CD8-positive, alpha-beta T cell (primary cell): ENCODE measurements at places on chromosomes 7 and 10.

GRCh38 chr10:63628526-63629362, 107.5 kb downstream of the REEP3 start:
- DNase-seq = no peak

DNA sequence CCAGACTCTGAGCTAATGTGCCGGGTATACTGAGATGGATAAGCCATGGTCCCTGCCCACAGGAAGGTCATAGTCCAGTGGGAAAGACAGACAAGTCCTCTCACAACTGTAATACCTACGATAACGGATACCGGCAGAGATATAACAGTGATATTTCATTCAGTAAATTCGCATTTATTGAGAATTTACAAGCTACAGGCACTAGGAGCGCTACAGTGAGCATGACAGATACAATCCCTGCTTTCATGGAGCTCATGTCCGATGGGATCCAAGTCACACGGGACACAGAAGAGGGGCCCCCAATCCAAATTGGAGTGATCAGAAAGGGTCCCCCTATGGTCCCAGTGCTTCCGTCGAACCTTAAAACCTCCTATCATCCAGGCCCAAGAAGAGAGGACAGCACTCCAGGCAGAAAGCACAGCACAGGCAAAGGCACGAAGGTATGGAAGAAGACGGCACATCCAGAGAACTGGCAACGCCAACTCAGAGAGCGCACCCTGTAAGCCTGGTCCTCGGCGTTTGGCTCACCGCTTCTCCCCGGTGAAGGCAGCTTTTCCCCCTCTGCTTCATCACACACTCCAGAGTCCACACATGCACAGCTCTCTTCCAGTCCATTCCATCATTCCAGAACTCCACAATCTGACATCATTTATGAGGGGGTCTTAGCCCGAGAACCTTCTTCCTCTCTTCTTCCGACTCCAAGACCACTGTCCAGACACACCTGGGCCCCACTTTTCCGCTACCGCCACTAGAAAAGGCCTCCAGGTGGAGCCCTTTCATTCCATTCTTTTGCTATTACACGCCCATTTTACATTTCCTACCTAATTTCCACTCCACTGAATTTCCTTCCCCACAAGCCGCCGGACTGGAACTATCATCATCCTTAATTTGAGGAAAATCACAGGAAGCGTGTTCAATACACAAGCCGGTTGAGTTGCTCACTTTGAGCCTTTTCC, 47.8 kb upstream of the NKX2-3 start:
- no peak for DNase-seq

- DNase-seq = no peak
These were observed 39.6 kb upstream of the TNPO3 start for GRCh38 chr7:129094501-129094900.

DNA sequence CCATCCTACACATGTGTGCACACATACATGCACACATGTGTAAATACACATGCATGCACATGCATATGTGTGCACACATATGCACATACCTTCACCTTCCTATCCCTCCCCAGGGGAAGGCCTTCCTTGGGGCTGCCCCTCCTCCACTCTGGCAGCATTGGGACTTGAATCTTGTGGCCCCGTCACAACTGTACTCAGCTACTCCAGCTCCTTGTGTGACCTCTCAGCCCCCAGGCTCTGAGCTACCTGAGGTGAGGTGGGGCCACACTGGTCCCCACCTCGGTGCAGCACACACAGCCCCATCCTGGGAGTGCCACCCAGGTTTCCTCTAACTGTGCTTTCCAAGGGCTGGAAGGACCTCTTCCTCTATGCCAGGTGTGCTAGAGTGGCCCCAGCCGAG, 116.0 kb downstream of the LHPP start:
- no peak for DNase-seq

GRCh38 chr7:146136357-146136875, 19.8 kb downstream of the CNTNAP2 start:
- no peak for DNase-seq

- DNase-seq = no peak
These were observed 623 bp downstream of the HOXA4 start for GRCh38 chr7:27129729-27130539.

DNA sequence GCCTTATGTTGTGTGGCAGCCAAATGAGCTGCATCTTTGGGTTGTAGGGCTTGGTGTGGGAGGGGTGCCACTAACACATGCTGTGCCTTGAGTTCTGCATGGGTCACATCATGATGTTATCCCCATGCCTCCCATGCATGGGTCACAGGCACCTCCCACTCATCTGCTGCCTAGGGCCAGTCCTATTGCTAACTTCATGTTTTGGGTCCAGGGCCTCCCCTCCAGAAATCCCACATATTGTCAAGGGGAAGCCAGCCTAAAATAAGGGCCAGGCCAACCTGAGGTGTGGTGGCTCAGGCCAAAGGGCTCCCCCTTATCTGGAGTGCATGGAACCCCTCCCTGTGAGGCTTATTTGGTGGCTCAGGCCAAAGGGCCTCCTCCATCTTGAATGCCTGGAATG, 299.0 kb downstream of the RPS24 start:
- no peak for DNase-seq

GRCh38 chr7:150994141-150994837, 3.5 kb downstream of the NOS3 start:
- peak; percentile 43 for DNase-seq

- no peak for DNase-seq
These were observed 81.9 kb downstream of the CNOT4 start for GRCh38 chr7:135428011-135428410.

- DNase-seq = no peak
These were observed 34.9 kb upstream of the INPP5A start for GRCh38 chr10:132502544-132503300.

- no peak for DNase-seq
These were observed 27.7 kb downstream of the ANXA8 start for GRCh38 chr10:47456079-47456785.

- no peak for DNase-seq
These were observed 100.9 kb upstream of the TAS2R16 start for GRCh38 chr7:123096434-123096833.

GRCh38 chr10:58775960-58776567, 263.4 kb downstream of the BICC1 start:
- no peak for DNase-seq

- no peak for DNase-seq
These were observed 23.4 kb downstream of the FAM107B start for GRCh38 chr10:14751014-14751896.

DNA sequence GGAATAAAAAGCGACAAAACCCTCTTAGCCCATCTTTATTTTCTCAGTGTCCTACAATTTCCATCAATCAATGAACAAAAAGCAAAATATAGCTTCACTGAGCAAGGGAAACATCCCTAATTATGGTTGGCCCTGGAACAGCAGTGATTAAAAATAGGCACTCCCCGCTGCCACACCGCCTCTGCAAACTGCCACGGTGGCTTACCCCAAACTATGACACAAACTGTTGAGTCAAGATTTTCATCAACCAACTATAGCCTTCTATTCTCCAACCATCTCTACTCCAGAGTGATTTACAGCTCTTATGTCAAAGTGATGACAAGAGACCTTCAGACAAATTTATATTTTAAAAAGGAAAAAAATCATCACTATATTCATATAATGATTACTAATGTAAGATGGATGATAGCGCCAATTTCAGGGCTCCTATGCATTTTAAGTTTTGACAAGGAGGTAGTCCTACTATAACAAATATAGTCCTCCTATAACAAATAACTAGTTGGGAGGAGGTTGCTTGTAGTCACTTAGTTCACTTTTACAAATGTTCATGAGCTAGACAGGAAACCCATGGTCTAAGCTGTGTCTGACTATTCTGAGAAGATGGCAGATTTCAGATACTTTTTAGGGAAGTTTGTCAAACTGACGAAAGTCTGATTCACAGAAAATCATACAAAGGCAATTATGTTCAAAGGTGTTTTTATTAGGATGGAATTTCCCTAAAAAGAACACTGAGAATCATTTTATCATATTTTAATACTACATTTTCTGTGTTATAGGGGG, 26.3 kb downstream of the DENND11 start:
- DNase-seq = no peak

GRCh38 chr7:80445351-80445750, 66.5 kb downstream of the GNAT3 start:
- no peak for DNase-seq

DNA sequence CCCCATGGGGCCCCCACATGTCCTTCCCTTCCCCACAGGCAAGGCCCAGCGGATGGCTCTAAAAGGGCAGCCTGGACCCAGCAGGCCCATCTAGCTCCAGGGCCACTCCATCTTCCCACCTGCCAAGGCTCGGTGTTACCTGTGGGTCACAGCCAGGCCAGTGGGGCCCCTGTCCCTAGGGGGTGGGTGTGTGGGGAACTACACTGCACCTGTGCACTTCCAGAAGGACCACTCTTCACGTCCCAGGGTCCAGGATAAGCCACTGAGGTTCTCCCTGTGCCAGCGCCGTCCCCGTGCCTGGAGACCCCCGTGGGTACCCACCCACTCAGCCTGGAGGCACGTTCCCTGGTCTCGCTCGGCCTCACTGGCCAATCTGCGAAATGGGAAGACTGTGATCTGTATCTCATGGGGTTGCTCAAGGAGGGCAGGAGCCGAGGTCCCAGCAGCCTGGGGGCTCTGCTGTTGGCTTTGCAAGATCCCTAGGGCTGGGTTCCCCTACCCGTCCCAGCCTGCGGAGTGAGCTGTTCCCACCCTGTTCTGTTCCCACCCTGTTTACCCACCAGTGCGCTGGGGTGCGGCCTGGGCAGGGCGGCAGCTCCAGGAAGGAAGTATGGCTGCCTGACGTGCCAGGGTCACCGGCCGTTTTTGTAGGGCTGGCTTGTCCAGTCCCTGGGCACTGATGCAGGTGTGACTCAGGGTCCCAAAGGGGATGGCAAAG, 4.6 kb downstream of the PWWP2B start:
- no peak for DNase-seq

DNA sequence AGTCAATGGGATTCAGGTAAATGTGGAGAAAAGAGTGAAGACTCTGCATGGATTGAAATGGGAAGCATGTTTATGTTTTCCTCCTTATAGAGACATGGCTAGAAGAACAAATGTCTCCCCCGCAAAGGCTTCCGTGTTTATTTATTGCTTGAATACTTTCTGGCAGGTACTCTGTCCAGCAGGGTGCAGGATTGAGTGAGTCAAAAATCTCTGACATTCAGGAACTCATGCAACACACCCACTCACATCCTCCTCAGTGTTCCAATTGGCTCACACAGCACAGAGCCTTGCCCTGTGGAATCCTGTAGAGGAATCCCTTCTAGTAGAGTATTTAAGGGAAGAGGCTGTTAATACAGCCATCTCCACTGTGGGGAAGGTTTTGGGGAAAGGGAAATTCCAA, 290.3 kb upstream of the VWC2 start:
- DNase-seq = no peak

DNA sequence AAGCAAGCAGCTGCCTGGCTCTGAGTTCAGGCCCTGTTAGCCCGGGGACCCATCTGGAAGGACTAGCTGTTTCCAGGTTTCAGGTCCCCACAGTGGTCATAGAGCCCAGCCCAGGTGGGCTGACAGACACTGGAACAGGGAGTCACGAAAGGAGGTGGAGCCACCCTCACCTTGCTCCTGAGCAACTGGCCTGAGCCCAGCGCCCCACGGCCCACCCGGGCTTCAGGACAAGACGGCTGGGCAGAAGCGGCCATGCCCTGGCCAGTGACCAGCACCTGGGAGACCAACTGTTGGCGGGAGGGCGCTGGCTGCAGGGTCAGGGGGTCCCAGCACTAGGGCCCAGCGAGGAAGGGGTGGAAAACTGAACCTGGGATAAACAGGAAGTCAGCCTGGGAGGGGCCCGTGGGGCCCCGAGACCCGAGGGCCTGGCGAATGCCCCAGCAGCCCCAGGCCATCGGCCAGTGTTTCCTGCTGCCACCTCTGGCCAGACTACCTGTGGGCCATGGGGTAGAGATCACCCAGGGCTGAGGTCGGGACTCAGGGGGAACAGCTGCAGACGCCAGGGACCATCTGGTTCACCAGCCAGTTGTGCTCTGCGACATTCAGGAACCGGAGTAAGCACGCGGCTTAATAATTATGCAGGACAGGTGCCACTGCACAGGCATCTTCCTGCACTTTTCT, 282.1 kb upstream of the PPP2R2D start:
- DNase-seq = no peak

GRCh38 chr7:8413600-8413999, 19.8 kb upstream of the NXPH1 start:
- DNase-seq = no peak

GRCh38 chr10:70984986-70985722, 96.8 kb upstream of the PCBD1 start:
- DNase-seq = no peak

- no peak for DNase-seq
These were observed 53.3 kb downstream of the DNAJB6 start for GRCh38 chr7:157389951-157390730.

- no peak for DNase-seq
These were observed 30.3 kb downstream of the ZAN start for GRCh38 chr7:100763556-100764140.

DNA sequence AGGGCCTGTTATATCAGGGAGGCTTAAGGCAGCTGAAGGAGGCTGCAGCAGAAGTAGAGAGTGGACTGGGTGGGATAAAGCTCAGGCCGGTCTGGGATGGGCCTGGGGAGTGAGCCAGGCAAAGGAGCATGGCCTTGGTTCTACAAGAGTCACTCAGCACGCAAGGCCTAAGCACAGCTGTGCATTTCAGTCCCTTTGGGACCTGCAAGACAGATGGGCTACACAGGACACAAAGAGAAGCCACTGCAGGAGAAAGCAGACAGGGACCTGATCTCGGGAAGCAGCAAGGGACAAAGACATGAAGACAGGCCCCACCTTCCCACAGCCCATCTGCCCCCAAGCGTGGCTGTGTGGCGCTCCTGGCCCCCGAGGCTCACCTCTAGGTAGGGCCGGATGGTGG, 29.4 kb downstream of the RRP12 start:
- DNase-seq = no peak

GRCh38 chr10:114402871-114403540, 1.3 kb downstream of the AFAP1L2 start:
- DNase-seq = no peak

- DNase-seq = no peak
These were observed 9.6 kb downstream of the NEURL1 start for GRCh38 chr10:103502849-103503660.

DNA sequence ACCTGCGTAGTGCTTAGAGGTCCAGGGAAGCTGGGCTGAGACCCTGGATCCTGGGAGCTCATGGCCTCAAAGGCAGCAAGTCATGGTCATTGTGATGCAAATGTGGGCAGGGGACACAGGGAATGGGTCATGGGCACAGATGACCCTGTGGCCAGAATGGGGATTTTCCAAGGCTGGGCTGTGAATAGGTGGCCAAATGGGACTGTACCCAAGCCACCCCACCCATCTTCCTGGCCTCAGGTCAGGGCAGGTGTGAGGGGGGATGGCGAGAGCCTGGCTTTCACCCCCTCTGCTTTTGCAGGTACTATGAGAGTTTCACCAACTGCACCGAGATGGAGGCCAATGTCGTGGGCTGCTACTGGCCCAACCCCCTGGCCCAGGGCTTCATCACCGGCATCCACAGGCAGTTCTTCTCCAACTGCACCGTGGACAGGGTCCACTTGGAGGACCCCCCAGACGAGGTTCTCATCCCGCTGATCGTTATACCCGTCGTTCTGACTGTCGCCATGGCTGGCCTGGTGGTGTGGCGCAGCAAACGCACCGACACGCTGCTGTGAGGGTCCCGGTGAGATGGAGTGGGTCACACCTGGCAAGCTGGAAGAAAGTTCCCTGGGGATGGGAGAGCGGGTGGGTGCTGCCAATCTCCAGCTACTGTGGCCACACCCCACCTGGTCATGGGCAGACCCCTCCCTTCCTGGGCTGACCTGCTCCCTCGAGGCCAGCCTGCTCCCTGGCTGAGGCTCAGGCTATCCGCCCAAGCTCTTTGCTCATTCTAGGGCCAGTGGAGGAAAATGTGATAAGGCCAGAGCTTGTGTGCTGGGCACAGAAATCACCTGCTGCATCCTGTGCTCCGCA, 25.5 kb downstream of the RAMP3 start:
- DNase-seq = no peak

GRCh38 chr7:51079494-51079893, 237.1 kb downstream of the COBL start:
- no peak for DNase-seq
